HT1080 (cell line): ENCODE measurements at places on chromosomes 3 and 15.

DNA sequence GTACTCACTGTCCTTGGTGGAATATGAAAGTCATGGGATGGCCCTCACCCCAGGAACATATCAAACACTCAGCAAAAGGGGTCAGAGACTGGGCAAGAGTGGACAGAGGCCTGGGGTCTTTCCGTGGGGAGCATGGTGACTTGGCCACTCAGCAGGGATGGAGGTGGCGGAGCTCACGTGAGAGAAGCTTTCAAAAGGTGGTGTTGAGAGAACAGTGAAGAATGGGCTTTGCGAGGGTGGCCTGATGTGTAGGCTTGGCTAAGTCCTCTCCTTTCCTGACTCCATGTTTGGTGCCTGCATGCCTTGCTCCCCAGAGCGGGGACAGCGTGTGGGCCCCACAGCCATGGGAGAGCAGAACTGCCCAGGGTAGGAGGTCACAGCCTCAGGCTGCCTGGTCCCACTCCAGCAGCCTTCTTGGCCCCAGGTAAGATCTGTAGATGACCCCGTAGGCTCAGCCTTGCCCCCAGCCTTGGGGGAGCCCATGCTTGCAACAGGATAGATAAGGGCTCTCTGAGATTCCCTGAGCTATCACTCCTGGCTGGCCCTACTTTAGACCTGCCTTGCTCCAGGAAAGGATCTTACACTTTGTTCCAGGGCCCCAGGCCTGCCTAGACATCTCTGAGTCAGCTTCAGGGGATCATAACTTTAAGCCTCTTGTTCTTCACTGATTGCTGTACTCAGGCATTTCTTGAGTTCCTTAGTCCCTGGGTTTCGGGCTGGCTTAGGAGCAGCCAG lies 17.0 kb downstream of the RPLP1 start:
- no peak for DNase-seq

GRCh38 chr15:34679291-34679690 lies 75.5 kb downstream of the GJD2 start:
- no peak for DNase-seq

DNA sequence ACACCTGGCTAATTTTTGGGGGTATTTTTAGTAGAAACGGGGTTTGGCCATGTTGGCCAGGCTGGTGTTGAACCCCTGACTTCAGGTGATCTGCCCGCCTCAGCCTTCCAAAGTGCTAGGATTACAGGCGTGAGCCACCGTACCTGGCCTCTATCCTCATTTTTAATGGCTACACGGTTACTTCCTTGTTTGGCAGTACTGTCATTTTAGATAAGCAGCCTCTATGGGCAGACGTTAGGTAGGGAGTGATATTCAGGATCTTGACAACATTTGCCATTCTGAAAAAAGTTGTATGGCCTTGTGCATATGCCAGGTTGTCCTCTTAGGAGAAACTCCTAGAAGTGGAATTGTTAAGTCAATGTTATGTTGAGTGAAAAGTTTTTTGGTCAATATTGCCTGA lies 141.7 kb downstream of the ITPR1 start:
- no peak for DNase-seq

DNA sequence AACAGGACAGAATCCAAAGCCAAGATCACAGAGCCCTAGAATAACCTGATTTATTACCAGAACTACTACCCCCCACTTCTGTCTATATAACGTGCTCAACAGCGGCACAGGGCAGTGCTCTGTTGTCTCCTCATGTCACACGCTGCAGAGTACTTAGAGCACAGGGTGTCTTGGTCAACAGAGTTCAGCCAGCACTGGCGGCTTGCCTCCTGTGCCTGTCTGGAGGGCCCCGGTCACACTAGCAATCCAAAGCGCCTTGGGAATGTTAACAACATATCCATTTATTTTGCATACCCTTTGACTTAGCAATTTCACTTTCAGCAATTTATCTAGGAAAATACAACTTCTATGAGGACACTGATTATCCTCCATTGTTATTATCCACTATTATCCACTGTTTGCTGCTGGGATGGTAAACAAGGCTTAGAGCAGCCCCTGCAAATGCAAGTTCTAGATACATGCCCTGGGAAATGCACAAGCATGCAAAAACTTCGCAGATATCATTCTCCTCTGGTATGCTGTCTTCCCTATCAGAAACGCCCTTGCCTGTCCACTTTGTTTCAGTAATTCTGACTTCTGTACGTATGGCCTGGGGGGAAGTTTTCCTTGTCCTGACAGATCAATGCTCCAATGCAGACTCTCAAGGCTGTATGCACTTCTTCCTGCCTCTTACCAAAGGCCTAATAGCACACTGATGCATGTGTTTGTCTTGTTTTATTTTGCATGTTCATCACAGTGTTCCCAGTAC lies 86.2 kb upstream of the OCA2 start:
- DNase-seq = no peak

- DNase-seq = no peak
Observed at GRCh38 chr15:71545223-71545760, 265.1 kb upstream of the NR2E3 start.

- peak; percentile 35 for DNase-seq
Observed at GRCh38 chr15:68511073-68511991, 67.5 kb upstream of the CORO2B start.

- DNase-seq = no peak
Observed at GRCh38 chr3:48472673-48472922, 26.1 kb downstream of the ATRIP start.

GRCh38 chr15:56929933-56930332 lies 11.5 kb downstream of the TCF12 start:
- DNase-seq = no peak

GRCh38 chr15:69275074-69275670 lies 23.5 kb upstream of the PAQR5 start:
- DNase-seq = no peak

- no peak for DNase-seq
Observed at GRCh38 chr3:54042259-54042823, 80.0 kb upstream of the CACNA2D3 start.

- no peak for DNase-seq
Observed at GRCh38 chr3:71997066-71997653, 212.2 kb upstream of the PROK2 start.

- DNase-seq = no peak
Observed at GRCh38 chr3:126983276-126983652, 349 bp downstream of the PLXNA1 start.

GRCh38 chr3:187770224-187770623 lies 25.0 kb upstream of the BCL6 start:
- no peak for DNase-seq

- DNase-seq = no peak
Observed at GRCh38 chr3:126155280-126155640, 25.1 kb downstream of the ALDH1L1 start.

GRCh38 chr15:80241508-80241907 lies 10.5 kb downstream of the CTXND1 start:
- no peak for DNase-seq
